ENCODE measurements at places on chromosomes 12 and 14.
A peak's percentile ranks its signal among the peaks of the same experiment; 100 is the strongest.

- DNase-seq, result peak; percentile 73
Observed at GRCh38 chr12:91355150-91356006, 172.8 kb upstream of the DCN start.

DNA sequence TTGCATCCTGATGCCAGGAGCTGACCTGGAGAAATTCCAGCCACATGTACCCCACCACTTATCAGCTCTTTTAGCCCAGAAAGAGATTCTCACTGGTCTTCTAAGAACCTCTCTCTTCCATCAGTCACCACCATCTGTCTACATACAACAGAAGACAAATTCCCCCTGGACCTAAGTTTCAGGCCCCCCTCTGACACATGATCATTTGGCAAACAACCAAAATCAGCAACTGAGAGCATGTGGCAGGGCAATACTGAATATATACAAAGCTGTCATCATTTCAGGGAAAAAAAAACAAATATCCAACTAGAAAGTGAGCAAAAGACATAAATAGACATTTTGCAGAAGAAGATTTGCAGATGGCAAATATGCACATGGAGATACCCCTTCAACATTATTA is 180.2 kb downstream of the FOXN3 start:
- no peak for DNase-seq

GRCh38 chr12:124311292-124312109 is 16.6 kb downstream of the RFLNA start:
- no peak for DNase-seq

- no peak for DNase-seq
Observed at GRCh38 chr14:57833323-57833722, 32.6 kb downstream of the SLC35F4 start.
